ENCODE measurements at places on chromosomes 1 and 21. TPM values are rescaled to one million over a fixed set of nuclear protein-coding genes. Genes with fewer than 3 reads are reported as not detected.

Gene THEM5
- not detected for total RNA-seq

Gene BTBD8
- 3.6 TPM for total RNA-seq

Gene SYT14
- total RNA-seq, result not detected

Gene CDA
- 10.1 TPM for total RNA-seq

DNA sequence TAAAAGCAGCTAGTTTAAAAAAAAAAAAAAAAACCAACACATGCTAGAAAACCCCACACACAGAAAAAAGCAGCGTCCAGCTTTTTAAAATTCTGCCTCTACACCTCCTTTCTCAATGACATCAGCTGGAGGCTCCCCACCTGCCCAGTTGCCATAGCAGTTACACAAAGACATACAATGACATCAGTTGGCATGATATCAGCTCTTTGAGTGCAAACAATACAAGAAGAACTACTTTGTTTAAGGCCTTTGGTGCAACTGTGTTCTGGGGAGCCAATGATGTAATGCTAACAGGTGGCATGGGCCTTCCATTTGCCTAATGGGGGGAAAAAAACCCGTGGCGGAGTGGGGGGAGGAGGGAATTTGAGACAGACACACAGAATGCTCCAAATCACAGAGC is 32.9 kb downstream of the DUSP10 start:
- DNase-seq, result no peak

DNA sequence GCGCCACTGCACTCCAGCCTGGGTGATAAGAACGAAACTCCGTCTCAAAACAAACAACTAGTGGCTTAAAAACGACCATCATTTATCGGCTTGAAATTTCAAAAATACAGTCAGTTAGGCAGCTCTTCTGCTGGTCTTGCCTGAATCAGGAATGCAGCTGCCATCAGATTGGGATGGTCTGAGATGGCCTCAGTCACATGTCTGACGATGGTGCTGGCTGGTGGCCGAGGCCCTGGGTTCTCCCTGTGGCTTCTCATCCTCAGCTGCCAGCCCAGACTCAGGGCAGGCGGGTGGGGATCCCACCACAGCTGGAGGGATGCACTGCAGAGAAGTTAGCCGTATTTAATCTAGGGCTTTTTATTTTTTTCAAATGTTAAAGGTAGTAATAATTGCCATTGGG is 31.3 kb downstream of the IL6R start:
- no peak for DNase-seq

DNA sequence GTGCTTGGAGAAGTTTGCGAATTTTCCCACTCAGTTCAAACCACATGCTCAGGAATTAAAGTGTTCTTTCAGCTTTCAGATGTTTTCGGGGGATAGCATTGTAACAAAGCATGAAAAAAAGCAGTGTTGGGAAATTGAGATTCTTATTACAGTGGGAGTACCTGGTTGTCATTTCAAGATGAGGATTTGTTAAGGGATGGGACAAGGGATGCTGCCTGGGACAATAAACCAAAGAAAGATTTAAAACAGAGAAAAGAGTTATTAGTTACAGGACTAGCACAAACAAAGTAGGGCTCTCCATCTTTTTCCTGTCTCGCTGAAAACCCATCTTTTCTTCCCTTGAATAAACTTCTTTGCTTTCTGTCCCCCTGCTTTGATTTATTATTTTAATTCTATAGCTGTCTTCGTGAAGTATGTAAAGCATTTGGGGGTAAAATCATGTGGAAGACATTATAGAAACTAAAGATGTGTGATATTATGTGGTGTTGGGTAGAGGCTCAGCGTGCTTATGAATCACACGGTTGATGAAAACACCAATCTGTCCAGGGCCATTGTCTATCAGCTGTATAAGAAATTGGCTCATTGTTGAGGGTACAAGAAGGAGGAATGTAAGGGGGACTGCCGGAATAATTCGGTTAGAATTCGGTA is 277.6 kb downstream of the KIF26B start:
- DNase-seq, result no peak

DNA sequence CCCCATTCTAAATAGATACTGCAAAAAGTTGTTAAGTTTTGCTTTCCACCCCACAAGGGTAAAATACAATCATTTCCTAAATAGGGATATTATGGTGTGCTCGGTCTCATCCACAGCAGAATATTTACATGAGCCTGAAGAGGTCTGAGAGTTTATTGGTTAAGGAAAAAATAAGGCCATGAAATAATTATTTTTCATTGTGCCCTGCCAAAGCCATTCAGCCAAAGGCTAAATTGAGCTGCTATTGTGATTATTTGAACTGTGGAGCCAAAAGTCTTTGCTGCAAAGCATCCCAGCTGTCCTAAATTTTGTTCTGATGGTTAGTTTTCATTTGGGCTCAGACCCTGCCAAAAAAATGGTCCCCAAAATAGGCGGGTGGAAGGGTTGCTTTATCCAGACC is 298.7 kb upstream of the ESRRG start:
- no peak for DNase-seq

Data from ascending aorta (tissue), 2 donors.